ENCODE measurements at places on chromosomes 3 and 15.

GRCh38 chr15:48802257-48802656, 8.6 kb downstream of the CEP152 start:
- DNase-seq, result no peak

DNA sequence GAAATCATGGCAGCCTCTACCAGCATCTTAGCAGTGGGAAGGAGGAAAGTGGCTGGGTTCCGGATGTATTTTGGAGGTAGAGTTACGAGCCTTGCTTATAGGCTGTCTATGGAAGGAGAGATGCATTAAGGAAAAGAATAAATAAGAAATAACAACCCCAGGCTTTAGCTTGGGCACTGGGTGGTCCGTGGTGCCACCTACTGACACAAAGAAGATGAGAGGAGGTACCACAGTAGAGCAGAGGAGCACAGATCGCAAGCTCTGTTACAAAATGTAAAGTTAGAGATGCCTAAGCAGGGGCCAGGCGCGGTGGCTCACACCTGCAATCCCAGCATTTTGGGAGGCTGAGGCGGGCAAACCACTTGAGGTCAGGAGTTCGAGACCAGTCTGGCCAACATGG, 74.8 kb downstream of the TMEM39A start:
- DNase-seq, result no peak

DNA sequence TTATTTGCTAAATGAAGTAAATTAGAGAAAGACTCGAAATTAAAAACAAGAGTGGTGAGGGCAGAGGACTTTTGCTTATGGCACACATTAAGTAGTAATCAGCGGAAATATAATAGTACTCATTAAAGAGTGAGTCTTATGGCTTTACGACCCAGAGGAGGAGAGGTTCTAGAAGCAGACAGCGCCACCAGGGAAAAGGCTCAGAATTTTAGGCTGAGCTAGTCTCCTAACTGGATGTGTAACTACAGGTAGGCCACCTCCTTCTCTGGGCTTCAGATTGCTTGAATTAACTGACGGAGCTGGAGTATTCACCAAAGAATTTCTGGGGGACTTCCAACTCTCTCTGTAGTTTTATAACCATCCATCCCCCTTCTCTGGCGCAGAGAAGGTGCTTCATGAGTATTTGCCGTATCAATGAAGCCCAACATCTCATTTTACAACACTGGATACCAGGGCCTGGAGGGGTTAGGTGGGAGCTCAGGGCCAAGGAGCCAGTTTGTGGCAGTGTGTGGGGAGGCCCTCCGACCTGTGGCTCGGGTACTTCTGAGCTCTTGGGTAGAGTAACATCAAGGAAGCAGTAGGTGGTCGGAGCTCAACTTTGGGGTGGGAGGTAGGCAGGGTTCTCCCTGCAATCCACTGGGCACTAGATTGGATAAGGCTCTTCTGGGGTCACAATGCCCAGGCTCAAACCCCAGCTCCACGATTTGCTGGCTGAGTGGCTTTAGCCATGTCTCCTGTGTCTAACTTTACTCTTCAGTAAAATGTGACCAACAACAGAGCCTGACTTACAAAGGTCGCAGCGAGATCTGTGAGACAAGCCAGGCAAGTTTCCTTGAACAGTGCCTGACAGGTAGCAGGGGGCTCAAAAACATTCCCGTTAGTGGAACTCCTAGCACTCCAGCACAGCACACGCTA, 1.1 kb downstream of the CHCHD4 start:
- no peak for DNase-seq

DNA sequence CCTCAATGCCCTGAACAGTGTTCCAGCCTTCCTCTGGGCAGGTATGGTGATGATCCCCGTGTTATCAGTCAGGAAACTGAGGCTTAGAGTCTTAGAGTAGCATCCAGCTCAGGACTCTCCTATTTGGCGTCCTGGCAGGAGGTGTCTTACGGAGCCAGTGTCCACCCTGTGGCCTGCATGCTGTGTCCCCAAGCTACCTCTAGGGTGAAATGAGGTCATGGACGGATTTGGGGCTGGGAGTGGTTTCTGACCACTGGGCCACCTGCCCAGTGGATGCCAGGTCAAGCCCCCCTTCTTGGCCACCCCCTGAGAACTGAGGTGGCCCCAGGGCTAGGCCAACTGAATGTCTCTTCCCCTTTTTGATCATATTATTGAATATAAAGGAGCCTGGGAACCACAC, 27.2 kb upstream of the SLC6A6 start:
- DNase-seq, result no peak

GRCh38 chr3:73449774-73450173, 175.0 kb downstream of the PDZRN3 start:
- no peak for DNase-seq

DNA sequence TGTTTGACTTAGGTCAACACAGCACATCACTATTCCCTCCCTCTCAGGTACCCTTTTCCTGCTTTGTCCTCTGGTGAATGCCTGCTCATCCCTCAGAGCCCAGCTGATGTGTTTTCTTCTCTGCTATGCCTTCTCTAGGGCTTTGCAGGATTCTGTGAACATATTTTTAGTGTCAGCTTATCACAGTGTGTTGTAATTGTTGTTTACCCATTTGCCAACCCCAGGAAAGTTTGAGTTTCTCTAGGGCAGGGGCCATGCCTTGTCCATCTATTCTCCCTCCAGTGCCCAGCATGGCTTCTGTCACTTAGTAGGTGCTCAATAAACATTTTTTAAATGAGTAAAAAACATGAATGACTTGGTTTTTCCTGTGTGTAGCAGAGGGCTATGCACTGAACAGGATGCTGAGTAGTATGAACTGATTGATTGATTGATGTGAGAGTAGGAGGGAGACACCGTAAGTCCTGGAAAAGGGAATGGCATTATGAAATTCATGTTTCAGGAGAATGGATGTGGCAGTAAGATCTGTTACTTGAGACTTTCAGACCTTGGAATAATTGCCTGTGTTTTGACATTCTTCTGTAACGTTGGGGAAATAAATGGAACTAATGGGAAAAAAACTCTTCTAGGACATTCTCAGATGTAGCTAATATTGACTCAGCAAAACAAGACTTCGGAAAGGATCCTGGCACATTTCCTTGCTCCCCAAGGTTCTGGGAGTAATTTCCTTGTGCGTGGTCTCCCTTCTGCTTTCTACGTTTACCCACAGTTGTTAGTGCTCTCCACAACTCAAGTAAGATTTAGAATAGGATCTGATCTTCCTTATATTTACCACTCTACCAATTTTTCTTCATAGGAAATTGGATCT, 267.3 kb upstream of the TBL1XR1 start:
- DNase-seq, result no peak

- DNase-seq, result no peak
These were observed 123.1 kb downstream of the ADAMTSL3 start for GRCh38 chr15:83776986-83777385.

- no peak for DNase-seq
These were observed 111.2 kb upstream of the STT3B start for GRCh38 chr3:31421314-31422048.

- no peak for DNase-seq
These were observed 128.1 kb downstream of the NSMCE3 start for GRCh38 chr15:29141308-29142128.

DNA sequence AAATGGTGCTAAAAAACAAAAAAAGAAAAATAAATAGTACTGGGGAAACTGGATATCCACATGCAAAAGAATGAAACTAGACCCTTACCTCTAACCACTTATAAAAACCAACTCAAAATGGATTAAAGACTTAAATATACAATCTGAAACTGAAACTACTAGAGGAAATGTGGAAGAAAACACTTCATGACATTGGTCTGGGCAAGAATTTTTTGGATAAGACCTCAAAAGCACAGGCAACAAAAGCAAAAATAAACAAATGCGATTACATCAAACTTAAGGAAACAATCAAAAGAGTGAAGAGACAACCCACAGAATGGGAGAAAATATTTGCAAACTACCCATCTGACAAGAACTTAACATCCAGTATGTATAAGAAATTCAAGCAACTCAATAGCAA, 6.4 kb downstream of the IFT57 start:
- DNase-seq, result no peak

GRCh38 chr15:49883121-49883520, 235.9 kb downstream of the ATP8B4 start:
- no peak for DNase-seq

GRCh38 chr15:70794596-70795310, 31.4 kb upstream of the UACA start:
- DNase-seq, result no peak
